Effector CD4-positive, alpha-beta T cell (primary cell): ENCODE measurements at places on chromosomes 16 and 17.

DNA sequence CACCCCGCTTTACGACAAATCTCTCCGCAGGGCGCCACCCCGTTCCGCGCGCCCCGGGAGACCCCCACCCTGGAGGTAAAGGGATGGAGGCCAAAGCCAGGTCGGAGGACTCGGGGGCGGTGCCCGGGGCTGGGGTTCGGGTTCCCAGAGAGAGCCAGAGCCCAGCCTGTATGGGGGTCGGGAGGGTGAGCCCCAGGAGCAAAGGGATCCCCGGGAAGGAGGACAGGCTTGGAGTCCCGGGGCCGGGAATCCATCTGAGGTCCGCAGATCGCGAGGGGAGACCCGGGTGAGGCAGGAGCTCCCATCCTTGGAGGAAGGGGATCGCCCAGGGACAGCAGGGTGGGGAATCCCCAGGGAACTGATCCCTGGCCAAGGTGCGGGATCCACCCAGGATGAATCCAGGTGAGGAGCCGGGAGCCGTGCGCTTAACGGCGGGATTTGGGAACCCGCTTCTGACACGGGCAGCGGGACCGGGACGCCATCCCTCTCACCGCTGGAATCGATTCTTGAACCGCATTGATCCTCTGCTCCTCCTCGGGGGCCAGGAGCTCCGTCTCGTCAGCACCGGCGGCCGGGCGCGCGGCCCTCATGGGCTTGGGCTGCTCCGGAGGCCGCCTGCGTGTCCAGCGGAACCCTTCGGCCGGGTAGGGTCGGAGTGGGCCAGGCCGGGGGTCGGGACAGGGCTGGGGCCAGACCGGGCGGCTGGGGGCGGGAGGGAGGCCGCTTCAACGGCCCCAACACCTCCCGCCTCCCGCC is at the start of gene MMD:
MMD (minus strand) TSS at position 657 of the 756 bp plus-strand sequence; CDS start at position 517, 140 bp downstream.
- DNase-seq: peak; percentile 3

- no peak for DNase-seq
Observed at GRCh38 chr16:66699898-66700297, 3.4 kb upstream of the CMTM4 start.

DNA sequence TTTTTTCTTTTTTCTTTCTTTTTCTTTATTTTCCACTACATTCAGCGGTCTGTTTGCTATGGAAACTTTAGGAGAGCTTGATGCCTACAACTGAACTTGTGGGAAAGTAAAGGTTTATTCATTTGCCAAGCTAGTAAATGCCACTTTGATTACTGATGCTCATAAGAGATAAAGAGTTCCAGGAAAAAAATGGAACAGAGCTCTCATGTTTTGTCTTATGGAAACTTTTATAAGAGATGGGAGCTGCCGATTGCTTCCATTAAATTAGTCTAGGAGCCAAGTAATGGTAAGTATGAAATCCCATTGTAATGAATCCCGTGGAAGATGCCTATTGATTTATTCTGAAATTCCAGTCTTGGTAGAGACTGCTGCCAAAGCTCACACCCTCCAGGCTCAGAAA is 7.1 kb downstream of the ANKFN1 start:
- no peak for DNase-seq

DNA sequence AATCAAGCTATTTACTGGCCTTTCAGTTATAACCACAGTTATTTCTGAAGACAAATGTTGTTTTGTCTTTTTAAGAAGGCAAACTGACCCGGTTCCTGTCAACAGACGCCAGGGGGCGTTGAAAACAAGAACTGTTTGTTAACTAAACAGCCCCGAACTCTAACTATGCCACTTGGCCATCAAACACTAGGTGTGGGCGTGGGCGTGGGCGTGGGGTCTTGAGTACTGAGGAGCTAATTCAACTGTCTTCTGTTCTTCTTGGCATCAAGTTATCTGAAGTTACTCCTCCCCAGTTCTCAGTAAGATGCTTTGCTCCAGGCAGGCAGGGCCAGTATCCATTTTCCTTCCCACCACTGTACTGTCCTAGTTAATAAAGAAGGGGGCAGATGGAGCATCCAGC is 63.3 kb upstream of the MTMR4 start:
- peak; percentile 44 for DNase-seq

- DNase-seq: peak; percentile 35
Observed at GRCh38 chr17:50151937-50152547, 1.6 kb upstream of the PPP1R9B start.

GRCh38 chr16:31273676-31274075 is 13.9 kb downstream of the ITGAM start:
- DNase-seq: no peak
